ENCODE measurements at places on chromosomes 2 and 18.

DNA sequence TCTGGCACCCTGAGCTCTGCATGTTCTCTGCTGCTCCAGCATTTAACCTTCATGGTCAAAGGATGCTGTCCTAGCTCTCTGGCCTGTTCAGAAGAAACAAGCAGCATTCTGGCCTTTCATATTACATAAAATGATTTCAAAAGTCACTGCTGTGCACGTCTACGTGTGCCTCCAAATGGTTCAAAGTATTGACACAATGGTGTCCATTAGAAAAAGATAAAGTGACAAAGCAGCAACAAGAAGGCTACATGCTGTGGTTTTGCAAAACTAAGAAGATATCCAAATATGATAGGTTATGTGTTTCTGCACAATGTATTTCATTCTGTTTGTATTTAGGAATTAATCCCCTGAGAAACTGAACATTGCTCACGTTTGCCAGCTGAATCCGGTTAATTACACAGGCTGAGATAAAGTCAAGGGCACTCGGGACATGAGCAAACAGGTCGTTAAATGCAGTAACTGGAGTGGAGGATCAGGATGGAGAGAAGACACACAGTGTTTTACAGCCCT lies 258.5 kb downstream of the DOK6 start:
- no peak for DNase-seq

- DNase-seq, result no peak
Measured at GRCh38 chr2:37102588-37102987, 18.3 kb downstream of the GPATCH11 start.

- no peak for DNase-seq
Measured at GRCh38 chr2:47259829-47260228, 104.7 kb upstream of the STPG4 start.

- no peak for DNase-seq
Measured at GRCh38 chr2:10350761-10351160, 48.1 kb downstream of the HPCAL1 start.

- DNase-seq, result no peak
Measured at GRCh38 chr2:141501752-141502151, 629.1 kb downstream of the LRP1B start.

GRCh38 chr2:129334696-129335410 lies 644.6 kb upstream of the RAB6C start:
- DNase-seq, result no peak

- DNase-seq, result peak; percentile 39
Measured at GRCh38 chr18:41391616-41392595, 563.1 kb upstream of the PIK3C3 start.

GRCh38 chr2:153871231-153872221 lies at the start of gene GALNT13:
TSS of gene GALNT13 (plus strand) at chr2:153871922.
- DNase-seq, result peak; percentile 83

- no peak for DNase-seq
Measured at GRCh38 chr2:16407358-16407757, 258.3 kb downstream of the CYRIA start.

DNA sequence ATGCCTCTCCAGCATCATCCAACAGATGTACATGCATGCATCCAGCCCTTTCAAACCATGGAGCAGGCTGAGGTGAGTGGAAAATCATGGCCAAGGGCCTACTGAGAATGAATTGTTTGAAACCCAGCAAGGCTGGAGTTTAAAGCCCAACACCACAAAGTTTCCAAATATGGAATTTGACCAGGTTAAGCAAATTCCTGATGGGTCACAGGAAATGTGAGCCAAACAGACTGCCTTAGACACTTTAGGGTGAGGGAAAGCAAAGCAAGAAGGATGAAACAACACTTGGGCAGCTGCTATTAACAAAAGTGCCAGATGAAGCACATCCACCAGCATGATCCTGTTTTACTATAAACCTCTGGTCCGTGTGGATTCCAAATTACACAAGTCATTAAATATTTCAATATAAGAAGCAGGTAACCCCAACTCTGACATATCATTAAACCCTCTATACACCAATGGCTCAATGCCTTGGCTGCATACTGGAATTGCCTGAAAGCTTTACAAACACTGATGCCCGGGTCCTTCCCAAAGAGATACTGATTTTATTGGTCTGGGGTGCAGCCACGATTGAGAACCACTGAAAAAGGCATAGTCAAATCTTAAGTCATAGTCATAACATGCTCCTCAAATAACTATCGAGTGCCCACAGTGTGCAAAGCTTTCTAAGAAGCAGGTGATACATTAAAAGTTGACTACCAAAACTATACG lies 9.1 kb downstream of the KLF7 start:
- DNase-seq, result no peak

- DNase-seq, result peak; percentile 98
Measured at GRCh38 chr2:204452464-204453023, 92.7 kb upstream of the PARD3B start.

GRCh38 chr2:235073868-235074413 lies 122.1 kb downstream of the SH3BP4 start:
- DNase-seq, result no peak

GRCh38 chr2:11738589-11739436 lies 7.6 kb upstream of the LPIN1 start:
- DNase-seq, result no peak

DNA sequence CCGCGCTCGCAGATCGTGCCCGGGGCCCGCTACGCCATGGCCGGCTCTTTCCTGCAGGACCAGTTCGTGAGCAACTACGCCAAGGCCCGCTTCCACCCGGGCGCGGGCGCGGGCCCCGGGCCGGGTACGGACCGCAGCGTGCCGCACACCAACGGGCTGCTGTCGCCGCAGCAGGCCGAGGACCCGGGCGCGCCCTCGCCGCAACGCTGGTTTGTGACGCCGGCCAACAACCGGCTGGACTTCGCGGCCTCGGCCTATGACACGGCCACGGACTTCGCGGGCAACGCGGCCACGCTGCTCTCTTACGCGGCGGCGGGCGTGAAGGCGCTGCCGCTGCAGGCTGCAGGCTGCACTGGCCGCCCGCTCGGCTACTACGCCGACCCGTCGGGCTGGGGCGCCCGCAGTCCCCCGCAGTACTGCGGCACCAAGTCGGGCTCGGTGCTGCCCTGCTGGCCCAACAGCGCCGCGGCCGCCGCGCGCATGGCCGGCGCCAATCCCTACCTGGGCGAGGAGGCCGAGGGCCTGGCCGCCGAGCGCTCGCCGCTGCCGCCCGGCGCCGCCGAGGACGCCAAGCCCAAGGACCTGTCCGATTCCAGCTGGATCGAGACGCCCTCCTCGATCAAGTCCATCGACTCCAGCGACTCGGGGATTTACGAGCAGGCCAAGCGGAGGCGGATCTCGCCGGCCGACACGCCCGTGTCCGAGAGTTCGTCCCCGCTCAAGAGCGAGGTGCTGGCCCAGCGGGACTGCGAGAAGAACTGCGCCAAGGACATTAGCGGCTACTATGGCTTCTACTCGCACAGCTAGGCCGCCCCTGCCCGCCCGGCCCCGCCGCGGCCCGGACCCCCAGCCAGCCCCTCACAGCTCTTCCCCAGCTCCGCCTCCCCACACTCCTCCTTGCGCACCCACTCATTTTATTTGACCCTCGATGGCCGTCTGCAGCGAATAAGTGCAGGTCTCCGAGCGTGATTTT lies 7.6 kb downstream of the TBR1 start:
- DNase-seq, result no peak

- DNase-seq, result no peak
Measured at GRCh38 chr2:105725388-105725787, 19.3 kb upstream of the NCK2 start.

DNA sequence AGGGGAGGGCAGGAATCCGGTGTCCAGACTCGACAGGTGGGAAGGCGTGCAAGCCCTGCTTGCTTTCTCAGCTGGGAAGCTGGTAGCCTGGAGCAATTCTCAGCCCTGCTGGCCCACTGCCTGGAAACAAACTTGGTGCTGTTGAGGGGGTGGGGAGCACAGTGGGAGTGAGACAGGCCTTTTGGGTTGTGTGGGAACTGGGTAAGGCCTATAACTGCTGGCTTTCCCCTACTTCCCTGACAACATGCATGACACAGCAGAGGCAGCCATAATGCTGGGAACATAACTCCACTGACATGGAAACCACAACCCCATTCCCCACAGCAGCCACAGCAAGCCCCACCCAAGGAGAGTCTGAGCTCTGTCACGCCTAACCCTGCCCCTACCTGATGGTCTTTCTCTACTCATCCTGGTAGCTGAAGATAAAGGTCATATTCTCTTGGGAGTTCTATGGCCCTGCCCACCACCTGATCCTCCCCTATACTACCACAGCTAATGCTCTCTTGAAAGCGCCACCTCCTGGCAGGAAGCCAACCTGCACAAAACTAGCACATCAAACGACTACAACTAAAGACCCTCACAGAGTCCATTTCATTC lies 122.9 kb upstream of the ACVR1C start:
- no peak for DNase-seq

- DNase-seq, result peak; percentile 81
Measured at GRCh38 chr2:230908595-230909191, 16.3 kb downstream of the GPR55 start.

- DNase-seq, result no peak
Measured at GRCh38 chr2:8652774-8653426, 29.0 kb upstream of the ID2 start.

GRCh38 chr2:221372159-221372884 lies 199.8 kb downstream of the EPHA4 start:
- DNase-seq, result no peak
